ENCODE measurements at places on chromosomes 7 and 10.

DNA sequence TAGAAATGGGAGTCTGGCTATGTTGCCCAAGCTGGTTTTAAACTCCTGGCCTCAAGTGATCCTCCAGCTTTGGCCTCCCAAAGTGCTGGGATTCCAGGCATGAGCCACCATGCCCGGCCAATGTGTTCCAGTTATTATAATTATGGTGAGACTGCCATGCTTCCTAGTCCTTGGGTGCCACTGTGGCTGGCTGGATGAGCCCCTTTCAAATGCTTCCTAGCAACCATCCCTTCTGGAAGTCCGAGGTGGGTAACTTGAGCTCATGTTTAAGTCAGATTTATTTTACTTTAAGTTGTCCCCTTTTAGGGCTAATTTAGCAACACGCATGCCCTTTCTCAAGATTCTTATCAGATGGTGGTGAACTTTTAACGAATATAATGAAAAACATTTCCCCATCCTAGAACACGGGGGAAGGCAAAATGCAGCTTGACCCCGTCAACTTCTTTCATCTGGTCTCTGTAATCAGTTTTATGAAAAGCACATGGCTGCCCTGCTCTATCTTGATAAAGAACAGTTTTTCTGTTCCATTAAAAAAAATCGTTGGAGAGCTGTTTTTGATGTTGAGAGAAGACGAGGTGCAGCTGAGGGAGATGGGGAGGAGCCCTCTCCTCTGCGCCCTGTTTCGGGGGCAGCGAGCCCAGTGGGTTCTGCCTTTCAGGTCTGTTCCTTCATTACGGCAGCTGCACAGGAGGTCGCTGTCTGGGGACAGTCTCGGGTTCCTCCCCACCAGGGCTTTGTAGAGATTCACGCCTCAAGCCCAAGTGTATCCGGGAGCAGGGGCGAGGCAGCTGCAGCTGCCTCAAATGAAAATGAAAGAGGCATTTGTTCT is 61.0 kb upstream of the MKI67 start:
- DNase-seq, result peak; percentile 51

DNA sequence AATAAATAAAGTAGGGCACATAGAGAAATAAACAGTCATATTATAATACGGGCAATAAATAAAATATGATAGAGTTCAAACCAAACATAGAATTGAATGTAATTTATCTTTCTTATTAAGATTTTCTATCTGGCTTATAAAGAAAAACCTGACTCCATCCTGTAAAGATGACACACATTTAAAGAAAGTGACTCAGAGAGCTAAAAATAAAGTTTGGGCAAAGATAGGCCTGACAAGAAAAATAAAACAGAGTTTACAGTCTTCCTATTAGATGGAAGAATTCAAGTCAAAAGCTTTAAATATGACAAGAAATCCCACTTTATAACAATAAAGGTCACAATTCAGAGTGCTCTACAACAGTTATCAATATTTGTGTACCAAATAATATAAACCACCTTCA is 580.6 kb downstream of the PHTF2 start:
- no peak for DNase-seq

- DNase-seq, result no peak
Observed at GRCh38 chr10:28366994-28367393, 64.1 kb upstream of the MPP7 start.

DNA sequence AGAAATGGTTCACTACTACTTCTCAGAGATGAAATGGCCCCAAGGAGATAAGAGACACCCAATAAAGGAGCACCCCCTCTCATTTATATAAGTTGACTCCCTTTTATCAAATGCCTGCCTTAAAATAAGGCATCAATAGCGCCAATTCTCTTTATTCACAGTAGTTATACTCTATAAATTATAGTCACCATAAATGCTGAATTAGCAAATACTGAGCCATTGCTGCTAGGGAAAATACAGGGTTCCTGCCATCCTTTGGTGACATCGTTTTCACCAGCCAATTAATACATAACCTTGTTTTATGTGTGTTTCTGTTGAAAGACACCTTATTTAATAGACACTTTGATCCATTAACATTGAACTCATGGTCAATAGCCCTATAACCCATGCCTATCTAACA is 28.6 kb downstream of the DCLRE1C start:
- DNase-seq, result no peak

DNA sequence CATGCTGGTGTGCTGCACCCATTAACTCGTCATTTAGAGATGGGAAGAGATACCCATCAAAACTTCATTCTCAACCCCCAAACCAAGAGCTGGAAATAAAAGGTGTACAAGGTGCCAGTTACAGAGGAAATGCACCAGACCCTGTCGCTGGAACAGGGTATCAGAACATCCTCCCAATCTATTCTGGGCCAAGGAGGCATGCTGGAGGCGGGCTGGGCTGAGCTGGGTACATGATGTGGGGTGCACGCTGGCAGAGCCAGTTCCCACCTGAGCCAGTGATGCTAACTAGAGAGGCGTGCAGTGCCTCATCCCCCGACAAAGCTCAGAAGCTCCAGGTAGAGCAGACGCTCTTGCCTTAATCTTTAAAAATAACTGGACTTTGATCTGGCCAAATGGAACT is 70.1 kb downstream of the NPSR1 start:
- DNase-seq, result no peak

DNA sequence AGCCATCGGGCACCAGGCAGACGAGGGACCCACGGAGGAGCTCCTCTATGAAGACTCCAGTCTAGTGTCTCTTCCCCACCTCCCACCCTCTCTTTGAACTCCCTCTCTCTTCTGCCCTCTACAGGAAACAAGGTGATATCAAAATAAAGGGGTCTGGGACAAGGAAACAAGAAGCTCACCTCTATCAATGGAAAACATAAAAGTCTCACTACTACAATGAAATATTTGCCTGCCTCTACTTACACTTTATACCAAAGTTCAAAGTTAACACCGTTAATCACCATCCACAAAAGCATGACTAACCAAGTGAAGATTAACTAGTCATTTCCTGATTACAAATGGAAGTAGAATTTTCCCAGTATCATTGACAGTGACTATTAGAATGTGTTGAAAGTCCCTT is 82.2 kb downstream of the PARD3 start:
- no peak for DNase-seq

Data from activated naive CD4-positive, alpha-beta T cell treated with anti-CD3 and anti-CD28 coated beads for 36 hours (primary cell).